Activated T-helper 2 cell treated with anti-CD3 and anti-CD28 coated beads, Interferon-gamma antibody, Interleukin-2, Interleukin-4, amounts not matched to agents 10 μg/mL and 5 μg/mL and 100 μg/mL, durations not matched to agents 14 hours and 24 hours and 36 hours (primary cell): ENCODE measurements at places on chromosomes 5 and 9. TPM values are rescaled to one million over a fixed set of nuclear protein-coding genes. Genes with fewer than 3 reads are reported as not detected.
A peak's percentile ranks its signal among the peaks of the same experiment; 100 is the strongest.

DNA sequence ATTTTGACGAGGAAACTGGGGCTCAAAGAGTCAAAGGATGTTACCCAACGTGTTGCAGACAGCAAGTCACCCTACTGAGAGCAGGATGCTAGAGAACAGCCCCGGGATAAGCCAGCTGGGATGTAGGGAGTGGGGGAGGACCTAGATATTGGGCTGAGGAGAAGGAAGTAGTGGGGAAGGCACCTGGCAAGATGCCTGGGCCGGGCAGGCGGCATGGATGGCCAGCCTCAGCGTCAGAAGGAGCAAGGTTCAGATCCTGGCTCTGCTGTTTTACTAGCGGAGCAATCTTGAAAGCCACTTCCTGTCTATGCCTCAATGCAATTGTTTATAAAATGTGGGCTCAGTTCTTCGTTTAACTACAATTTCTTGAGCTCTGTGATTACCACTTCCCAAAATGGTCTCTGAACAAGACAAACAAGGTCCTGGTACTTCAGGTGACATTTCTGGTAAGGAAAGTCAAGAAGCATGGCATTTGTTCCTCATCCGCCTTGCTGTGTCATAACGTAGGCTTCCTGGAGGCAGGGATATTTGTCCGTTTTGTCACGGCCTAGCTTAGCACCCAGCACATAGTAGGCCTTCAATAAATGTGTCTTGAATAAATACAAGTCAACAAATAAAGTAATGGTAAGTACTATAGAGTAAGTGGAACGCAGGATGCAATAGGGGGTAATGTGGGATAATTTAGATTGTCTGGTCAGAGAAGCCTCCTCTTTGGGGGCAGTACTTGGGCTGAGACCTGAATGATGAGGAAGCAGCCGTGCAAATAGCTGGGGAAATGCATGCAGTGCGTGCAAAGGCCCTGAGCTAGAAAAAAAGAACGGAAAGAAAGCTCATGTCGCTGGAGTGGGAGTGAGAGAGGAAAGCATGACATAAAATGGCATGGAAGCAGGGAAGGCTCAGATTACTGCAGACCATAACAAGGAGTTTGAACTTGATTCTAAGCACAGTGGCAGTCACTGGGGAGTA lies 70.5 kb downstream of the SMIM23 start:
- DNase-seq, result no peak

- no peak for DNase-seq
Observed at GRCh38 chr9:113912816-113913215, 36.7 kb downstream of the ZNF618 start.

The LCN15 gene
- not detected in 2 replicates for total RNA-seq

- DNase-seq, result no peak
Observed at GRCh38 chr5:74206579-74207550, 433.7 kb downstream of the ENC1 start.

The GGTA1 gene
- not detected in 2 replicates for total RNA-seq

The COL15A1 gene
- total RNA-seq, result not detected in 2 replicates

GRCh38 chr5:119393201-119393691 lies 37.4 kb downstream of the TNFAIP8 start:
- DNase-seq, result no peak

DNA sequence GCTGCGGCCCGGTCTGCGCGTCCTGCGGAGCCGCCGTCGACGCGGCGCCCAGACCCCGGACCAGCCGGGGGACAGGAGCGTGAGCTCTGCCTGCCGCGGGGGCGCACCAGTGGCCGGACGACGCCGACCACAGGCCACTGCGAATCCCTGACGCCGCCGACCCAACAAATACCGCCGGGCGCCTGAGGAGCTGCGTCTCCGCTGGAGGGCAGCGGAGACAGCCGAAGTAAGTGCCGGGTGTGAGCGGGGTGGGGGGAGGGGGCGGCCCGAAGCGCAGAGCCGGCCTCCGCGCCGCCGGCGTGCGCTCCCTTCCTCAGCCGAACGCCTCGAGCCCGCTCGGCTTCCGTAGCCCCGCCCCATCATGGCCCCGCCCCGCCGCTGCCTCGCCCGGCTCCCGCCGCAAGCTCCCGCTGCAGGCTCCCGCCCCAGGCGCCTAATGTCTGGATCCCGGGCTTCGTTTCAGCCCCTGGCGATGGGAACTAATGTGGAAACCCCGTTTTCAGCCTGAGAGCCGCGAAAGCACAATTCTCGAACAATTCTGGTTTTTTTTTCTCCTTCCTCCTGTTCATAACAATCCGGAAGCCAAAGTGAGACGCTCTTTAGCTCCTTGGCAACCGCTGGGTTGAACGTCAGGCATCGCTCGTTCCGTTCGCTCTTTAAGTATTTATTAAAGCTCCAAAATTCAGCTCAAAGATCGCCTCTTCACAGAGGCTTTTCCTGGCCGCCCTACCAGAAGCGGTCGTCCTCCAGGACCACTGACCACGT lies at the start of gene RFK:
TSS of gene RFK (minus strand) at position 232 of the 765 bp plus-strand sequence. CDS start 255 bp downstream, outside the sequence.
- DNase-seq, result peak; percentile 89

GRCh38 chr9:114097613-114098020 lies 1.5 kb downstream of the KIF12 start:
- no peak for DNase-seq

The OR1L6 gene
- total RNA-seq, result not detected in 2 replicates

- no peak for DNase-seq
Observed at GRCh38 chr5:73542020-73542419, 23.4 kb downstream of the ANKRA2 start.

- no peak for DNase-seq
Observed at GRCh38 chr9:97528529-97529230, 27.2 kb downstream of the TMOD1 start.

The SLC44A1 gene
- total RNA-seq, result 2.0 and 3.4 TPM in 2 replicates
